Activated CD8-positive, alpha-beta memory T cell treated with anti-CD3 and anti-CD28 coated beads for 48 hours (primary cell): ENCODE measurements at places on chromosomes 3 and 15.

GRCh38 chr3:154972951-154973350 lies 107.2 kb upstream of the MME start:
- no peak for DNase-seq

DNA sequence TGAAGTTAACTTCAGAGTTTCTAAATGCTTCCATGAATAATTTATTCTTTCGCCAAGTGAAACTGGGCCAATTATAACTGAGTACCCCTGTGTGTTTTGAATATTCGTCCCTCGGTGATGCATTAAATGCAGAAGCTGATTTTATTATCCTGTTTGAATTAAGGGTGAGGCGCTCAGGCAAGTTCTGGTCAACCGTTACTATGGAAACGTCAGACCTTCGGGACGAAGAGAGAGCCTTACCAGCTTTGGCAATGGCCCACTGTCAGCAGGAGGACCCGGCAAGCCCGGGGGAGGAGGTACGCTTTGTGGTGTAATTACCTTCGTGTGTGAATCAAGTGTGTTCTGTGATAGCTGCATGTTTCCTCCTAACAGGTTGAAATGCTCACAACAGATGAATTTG lies 239.8 kb downstream of the ITPR1 start:
- no peak for DNase-seq

- no peak for DNase-seq
Measured at GRCh38 chr3:97232393-97233034, 418.1 kb downstream of the EPHA6 start.

DNA sequence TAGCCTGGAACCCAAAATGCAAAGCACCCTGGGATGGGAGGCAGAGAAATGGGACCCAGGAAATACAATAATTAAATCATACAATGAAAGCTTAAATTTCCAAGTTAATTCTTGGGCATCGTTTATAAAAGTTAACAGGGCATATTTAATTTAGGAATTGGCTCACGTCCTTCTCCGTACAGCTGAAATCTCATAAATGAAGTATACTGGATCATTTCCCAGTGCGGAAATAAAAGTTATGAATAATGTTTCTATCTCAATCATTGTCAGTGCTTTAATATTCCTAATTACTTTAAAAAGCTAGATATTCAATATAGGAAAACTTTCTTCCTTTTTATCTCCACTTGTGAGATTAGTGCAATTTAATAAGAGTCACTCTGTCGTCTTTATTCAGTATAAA lies 164.0 kb downstream of the MEGF11 start:
- DNase-seq, result no peak

GRCh38 chr3:87367736-87368135 lies 91.4 kb upstream of the POU1F1 start:
- DNase-seq, result no peak

DNA sequence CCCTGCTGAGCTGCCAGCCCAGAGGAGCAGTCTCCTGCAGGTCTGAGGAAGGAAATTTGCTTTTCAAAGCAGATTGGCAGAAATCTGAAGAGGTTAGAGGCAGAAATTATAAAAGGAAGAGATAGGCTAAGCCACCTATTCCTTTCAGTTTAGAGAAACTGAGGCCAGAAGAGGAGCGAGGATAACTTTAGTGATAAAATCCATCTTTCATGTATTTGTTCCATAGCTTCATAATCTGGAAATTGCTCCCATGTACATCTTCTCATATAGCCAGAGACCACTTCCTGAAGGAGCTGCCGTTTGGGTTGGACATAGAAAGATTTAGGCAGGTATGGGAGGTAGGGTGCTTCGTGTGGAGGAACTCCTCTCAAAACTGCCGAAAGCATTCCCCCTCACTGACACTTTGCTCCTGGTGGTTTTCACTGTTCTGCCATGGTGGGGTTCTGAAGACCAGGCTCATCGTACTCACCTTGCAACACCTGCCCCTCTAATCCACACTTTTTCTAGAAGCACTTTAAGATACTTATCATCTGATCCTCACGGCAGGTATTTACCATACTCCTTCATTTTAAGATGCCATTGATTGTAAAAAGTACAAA lies 670 bp upstream of the ACAP2 start:
- DNase-seq, result no peak

- DNase-seq, result no peak
Measured at GRCh38 chr15:99566157-99566897, 543 bp downstream of the MEF2A start.

DNA sequence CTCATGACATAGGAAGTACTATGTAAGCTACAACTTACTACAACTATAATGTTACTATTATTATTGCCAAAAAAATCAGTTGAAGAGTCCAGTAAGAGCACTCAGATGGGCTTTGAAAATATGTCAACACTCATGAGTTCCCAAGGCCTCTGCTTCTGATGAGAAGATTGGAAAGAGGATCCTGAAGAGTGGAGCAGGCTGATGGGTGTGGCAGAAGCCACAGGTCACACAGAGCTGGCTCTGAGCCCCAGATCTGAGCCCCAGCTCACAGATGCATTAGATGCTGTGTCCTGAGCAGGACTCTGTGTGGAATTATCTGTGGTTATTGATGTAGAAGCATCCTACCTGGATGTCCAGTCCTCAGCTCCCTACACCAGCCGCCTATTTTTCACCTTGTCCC lies 65.6 kb downstream of the SPSB4 start:
- DNase-seq, result no peak

DNA sequence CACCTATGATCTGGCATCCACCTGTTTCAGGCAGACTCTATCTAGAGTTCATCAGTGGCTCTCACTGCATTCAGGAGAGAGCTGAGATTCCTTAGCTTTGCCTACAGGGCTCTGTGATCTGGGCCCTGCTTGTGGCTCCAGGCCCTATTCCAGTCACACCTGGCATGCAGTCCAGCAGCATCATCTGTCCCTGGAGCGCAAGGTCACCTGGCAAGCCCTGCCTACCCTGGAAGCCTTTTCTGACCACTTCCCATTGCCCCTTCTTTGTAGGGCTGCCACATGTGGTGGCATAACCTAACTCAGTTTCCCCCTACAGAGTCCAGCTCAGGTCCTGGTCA lies 115.1 kb upstream of the PLXNA1 start:
- DNase-seq, result no peak

- DNase-seq, result no peak
Measured at GRCh38 chr15:68500363-68501258, 68.6 kb upstream of the ITGA11 start.

DNA sequence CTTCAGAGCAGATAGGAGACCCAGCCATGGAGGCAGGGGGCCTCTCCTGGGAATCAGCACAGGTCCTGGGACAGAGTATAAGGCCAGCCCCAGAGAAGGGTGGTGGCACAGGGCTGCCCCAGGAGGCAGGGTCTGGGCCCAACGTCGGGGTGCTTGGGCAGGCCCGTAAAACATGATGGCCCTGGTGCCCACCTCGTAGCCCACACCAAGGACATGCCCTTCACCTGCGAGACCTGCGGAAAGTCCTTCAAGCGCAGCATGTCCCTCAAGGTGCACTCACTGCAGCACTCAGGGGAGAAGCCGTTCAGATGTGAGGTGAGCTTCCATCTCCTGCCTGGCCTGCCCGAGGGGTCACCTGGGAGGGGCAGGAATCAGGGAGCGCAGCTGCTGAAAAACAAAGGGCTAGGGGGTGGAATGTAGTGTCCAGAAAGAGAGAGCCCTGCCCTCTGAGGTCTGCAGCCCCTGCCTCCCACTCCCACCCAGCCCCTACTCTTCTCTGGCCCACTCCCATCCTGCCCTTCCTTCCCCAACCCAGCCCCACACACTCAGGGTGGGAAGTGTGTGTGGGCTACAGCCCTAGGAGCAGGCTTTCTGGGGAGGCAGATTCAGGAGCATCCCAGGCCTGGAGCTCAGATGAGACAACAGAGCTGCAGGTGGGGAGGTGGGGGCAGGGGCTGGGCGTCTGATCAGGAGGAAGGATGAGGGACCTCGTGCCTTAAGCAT lies 9.5 kb downstream of the ZBTB47 start:
- no peak for DNase-seq

- no peak for DNase-seq
Measured at GRCh38 chr3:123624302-123624701, 39.4 kb upstream of the HACD2 start.

DNA sequence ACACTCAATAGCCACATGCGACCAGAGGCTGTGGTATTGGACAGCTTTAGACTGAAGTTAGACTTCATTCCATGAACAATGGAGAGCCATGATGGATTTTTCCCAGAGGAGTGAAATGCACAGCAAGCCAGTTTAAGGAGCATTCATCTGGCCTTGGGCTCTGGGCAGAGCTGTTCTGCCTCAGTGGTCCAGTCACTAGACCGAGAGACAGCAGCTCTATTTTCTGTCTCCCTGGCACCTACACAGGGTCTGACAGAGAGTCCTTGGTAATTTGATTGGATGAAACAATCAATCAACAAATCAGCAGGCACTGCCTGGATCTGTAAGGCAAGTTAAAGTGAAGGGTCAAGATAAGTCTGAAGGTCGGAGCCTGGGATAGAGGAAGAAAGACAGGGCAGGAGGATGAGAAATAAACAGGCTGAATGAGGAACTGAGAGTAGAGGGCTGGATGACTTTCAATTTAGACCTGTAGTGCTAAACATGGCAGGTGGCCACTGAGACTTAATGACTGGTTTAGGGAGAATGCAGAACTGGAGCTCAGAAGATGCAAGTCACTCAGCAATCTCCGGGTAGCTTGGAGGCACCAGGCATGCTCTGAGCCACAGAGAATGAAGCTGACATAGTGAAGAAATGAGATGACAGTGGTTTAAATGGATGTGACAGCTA lies 98.5 kb upstream of the SLC25A36 start:
- no peak for DNase-seq

GRCh38 chr15:63672369-63672768 lies 75.2 kb downstream of the FBXL22 start:
- peak; percentile 1 for DNase-seq

DNA sequence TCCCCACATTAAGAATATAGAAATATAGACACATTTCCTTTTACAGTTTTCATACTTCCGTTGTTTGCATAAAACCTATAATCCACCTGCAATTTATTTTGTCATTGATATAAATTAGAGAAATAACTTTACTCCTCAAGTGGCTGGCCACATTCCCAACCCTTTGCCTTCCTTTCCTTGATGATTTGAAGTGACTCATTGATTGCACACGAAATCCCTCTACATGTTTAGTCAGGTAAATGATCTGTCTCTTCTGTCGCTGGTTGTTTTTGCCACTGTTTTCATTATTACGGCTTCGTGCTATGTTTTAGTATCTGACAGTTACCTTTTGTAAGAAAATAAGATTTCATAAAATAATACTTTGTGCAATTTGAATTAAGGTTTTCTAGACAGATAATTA lies 272.2 kb upstream of the NR2E3 start:
- DNase-seq, result no peak
